ENCODE measurements at places on chromosomes 1 and 21.

DNA sequence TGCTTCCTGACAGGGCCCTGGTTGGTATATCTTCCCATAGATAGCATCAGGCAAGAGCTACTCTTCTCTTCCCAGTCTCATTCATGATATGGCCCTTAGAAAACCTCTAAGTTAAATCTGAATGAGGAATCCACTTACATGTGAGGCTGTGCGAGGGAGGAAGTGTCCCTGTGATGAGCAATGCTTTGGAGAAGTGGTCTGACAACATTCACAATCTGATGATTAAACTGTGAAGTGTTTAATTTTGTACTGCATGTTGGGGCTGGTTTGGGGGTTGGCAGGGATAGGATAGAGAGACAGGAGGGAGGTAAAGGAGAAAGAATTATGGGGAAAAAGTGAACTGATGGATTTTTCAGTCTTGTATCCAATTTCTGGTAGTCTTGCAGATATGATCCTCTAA, 421.2 kb upstream of the DAB1 start:
- DNase-seq = no peak

- no peak for DNase-seq
These were observed 11.6 kb downstream of the COL9A2 start for GRCh38 chr1:40305451-40305850.

DNA sequence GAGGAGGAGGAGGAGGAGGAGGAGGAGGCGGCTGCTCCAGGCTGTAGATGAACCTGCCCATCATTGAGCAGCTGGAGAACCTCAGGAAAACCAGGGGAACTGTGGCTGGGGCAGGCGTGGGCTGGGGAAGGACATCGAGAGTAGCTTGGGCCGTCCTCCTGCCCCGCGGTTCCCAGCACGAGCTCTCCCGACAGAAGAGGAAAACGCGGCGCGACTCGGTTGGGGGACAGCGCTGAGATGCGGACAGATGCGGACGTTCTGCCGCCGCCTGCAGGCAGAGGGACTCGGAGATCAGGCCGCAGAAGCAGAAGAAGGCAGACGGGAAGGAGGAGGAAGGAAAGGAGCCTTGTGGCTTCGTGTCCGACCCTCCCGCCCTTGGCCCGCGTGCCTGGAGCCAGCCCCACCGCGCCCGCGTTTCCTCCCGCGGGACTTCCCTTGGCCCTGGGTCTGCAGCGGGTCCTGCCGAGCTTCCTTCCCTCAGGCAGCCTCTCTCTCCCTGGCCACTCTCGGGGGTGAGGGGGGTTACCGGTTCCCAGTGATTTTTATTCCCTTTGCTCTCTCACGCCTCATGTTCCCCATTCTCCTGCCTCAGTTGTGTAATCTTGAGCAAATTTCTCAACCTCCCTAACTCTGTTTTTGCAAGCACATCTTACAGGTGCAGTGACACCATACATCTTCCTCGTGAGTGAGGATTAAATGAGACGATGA, 1.7 kb upstream of the TNFRSF9 start:
- no peak for DNase-seq

- no peak for DNase-seq
These were observed 157.5 kb upstream of the FGGY start for GRCh38 chr1:59139396-59139795.

DNA sequence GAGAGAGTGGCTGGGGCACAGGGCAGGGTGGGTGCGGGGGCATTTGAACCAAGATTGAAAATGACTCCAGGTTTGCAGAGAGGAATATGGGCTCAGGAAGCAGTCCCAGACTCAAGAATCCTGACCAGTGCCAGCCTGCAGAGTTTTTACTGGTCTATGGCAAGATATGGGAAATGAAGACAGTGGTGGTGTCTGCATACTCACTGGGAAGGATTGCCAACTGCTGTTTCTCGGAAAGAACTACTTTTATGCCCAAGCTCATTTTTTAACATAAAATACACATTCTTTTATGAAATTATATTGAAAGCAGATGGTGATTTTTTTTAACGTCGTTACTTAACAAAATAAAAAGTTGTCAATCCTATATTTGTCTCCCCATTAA, 401.8 kb downstream of the CAMTA1 start:
- no peak for DNase-seq

GRCh38 chr1:107920561-107920960, 44.4 kb downstream of the VAV3 start:
- DNase-seq = no peak

DNA sequence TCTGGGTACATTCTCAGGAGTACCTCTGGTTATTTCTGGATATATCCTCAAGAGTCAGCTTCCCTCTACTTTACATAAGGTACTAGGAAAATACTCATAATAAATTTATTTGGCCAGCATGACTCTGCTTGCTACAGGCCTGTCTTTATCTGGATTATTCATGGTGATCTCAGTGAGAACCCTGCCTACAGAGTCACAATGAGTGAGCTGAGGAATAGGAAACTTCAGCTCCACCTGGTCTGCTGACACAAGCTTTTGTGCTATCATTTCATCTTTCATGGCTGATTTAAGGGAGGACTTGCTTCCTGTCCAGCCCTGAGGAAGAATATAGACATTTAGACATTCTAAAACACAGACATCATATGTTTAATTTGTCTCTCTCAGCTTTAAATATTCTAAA, 19.5 kb upstream of the SUCO start:
- DNase-seq = no peak

DNA sequence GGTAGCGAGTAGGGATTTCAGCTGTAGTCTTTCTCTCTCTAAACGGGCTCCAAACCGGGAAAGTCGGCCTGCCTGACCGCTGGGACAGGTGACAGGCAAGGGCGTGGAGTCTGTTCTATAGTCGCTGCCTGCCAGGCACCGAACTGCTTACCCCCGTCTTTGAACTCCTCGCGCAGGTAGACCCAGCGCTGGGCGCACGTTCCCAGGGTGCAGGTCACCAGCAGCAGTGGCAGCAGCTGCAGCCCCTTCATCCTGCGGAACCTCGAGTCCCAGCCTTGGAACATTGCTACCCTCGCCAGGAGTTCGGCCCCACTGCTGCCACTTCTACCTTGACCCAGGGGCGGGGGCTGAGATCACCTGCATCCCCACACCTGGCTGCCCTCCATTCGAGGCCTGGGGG, 22.2 kb upstream of the OSBPL9 start:
- DNase-seq = no peak

DNA sequence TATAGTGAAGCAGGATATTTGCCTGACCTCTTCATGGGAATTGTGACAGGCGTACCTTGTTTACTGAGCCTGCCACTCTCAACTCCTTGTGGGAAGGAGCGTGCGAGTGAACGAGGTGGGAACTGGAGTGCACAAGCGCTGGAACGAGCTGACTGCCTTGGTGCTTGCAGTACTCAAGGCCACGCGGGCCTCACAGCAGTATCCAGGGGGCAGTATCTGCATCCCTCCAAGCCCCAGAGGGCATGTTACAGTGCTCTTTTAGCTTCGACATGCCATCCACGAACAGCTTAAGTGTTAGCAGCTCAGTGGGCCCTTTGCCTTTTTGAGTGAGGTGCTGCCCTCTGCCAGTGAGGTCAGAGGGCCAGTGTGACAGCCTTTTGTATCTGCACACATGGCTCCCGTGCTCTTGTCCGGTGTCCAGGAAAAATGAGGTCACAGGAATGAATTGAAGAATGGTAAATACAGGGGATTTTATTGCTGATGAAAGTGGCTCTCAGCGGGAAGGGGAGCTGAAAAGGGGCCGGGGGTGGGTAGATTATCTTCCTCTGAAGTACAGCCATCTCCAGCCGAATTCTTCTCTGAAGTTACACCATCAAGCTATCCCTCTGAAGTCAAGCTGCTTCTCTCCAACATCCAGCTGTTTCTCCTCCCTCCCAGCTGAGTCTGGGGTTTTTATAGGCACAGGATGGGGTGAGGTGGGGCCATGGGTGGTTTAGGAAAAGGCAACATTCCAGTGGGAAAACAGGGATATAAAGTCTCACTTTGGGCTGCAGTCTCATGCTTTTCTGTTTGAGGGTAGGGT, 69.3 kb downstream of the EPB41 start:
- DNase-seq = no peak

GRCh38 chr1:68384872-68385411, 64.8 kb downstream of the RPE65 start:
- no peak for DNase-seq

- DNase-seq = peak; percentile 13
These were observed 421.3 kb downstream of the NEGR1 start for GRCh38 chr1:71861022-71861421.

DNA sequence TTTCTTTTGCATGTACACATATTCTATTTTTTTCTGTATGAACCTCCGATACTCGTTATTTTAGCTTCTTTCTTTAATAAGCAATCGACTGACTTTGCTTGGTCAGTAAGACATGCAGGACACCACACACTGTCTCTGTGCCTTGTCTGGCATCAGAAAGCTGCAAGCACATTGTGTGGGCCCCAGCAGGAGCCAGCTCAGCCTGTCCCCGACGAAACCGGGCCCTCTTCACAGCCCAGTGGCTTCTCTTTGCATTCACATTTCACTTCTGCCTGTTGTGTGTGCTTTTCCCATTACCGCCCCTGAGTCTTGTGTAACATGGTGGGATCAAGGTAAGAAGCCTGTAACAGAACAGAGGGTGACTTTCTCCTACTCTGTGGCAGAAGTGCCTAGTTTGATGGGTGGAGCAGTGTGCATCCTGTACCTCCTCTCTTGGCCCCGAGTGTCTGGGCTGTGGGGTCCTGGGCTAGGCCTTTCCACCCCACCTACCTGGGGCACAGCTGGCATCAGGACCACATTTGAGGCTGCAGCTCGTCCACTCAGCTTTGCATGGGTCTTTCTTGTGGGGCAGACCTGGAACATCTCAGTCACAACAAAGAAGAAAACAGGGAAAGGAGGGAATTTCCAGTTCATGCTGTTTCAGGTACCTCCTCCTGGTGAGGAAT, 118.9 kb upstream of the COL6A1 start:
- no peak for DNase-seq

DNA sequence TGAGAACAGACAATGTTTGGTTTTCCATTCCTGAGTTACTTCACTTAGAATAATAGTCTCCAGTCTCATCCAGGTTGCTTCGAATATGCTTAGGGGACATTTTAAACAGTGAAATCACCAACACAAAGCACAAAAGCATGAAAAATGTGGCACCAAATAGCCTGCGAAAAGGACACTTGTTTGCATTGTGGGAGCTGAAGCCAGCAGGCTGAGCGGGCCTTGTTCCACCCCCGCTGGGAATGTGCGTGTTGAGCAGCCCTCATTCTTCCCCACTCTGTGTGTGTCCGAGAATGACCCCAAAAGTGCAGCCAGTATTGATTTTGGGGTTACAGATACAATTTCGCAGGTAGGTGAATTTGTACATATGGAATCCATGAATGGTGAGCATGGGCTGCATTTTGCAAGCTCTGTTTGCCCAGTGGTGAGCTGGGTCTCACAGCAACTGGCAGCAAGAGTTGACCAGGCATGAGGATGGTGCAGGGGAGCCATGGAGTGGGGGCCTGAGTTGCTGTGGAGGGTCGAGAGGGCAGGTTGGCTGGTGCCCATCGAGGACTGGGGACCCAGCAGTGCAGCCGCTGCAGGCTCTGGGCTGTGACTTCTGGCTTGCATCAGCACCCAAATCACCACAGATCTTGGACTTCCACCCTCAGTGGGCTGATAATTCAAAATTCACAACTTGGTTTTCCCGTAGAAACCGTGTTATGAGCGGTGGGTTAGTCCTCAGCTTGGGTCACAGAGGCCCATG, 29.4 kb downstream of the NENF start:
- no peak for DNase-seq

DNA sequence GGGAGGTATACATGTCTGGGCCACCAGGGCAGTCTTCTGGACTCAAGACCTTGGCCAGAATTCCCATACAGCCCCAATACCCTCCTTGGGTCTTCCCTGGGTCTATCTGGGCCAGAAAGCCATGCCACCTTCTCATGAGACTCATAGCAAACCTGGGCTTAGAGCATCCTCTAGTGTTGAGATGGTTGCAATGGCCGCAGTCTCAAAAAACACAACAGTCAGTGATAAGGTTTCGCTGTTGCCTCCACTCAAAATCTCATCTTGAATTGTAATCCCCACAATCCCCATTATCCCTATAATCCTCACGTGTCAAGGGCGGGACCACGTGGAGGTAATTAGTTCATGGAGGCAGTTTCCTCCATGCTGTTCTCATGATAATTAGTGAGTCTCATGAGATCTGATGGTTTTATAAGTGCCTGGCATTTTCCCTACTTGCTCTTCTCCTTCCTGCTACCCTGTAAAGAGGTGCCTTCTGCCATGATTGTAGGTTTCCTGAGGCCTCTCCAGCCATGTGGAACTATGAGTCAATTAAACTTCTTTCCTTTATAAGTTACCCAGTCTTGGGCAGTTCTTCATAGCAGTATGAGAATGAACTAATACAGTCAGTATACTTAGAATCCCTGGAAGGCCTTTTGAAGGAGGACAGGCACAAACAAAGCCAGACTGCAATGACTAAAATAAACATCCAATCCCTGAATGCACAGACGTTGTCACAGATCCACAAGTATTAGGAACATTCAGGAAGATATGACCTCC, 77.0 kb downstream of the CTH start:
- peak; percentile 53 for DNase-seq

GRCh38 chr1:231383159-231383860, 38.8 kb downstream of the EGLN1 start:
- DNase-seq = no peak

DNA sequence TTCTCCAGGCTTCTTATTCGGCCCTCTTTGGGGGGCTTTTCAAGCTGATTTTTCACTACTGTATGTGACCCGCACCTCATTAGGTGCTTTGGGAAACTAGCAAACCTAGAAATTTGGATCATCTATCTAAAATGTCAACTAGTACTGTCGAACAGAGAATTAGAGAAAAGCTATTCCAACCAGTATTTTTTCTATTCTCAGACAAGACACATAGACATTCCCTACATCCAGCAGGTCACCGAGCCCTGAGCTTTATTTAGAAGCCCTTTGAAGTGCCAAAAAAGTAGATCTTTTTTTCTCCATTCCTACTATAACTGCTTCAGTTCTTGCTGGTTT, 310 bp upstream of the SSR2 start:
- no peak for DNase-seq

GRCh38 chr1:49297783-49298182, 521.1 kb upstream of the BEND5 start:
- DNase-seq = no peak

DNA sequence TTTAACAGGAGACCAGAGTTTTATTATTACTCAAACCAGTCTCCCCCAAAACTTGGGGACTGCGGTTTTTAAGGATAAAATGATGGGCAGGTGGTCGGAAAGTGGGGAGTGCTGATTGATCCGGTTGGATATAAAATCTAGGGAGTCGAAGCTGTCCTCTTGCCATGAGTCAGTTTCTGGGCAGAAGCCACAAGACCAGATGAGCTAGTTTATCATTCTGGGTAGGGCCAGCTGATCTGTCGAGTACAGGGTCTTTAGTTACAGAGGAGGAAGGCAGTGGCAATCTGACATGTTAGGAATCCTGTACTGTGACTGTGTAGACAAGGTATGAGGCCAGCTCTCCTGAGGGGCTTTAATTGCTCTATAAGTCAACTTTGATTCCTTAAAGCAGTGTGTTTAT, 22.9 kb upstream of the FOXE3 start:
- DNase-seq = no peak

- DNase-seq = no peak
These were observed 10.1 kb upstream of the C1orf174 start for GRCh38 chr1:3910049-3910731.

- no peak for DNase-seq
These were observed 10.8 kb downstream of the S1PR1 start for GRCh38 chr1:101247404-101248287.

All from COLO829 (cell line).